CD4-positive, alpha-beta memory T cell (primary cell): ENCODE measurements at places on chromosomes 1 and 21. TPM values are rescaled to one million over a fixed set of nuclear protein-coding genes. Genes with fewer than 3 reads are reported as not detected.
A peak's percentile ranks its signal among the peaks of the same experiment; 100 is the strongest.

DNA sequence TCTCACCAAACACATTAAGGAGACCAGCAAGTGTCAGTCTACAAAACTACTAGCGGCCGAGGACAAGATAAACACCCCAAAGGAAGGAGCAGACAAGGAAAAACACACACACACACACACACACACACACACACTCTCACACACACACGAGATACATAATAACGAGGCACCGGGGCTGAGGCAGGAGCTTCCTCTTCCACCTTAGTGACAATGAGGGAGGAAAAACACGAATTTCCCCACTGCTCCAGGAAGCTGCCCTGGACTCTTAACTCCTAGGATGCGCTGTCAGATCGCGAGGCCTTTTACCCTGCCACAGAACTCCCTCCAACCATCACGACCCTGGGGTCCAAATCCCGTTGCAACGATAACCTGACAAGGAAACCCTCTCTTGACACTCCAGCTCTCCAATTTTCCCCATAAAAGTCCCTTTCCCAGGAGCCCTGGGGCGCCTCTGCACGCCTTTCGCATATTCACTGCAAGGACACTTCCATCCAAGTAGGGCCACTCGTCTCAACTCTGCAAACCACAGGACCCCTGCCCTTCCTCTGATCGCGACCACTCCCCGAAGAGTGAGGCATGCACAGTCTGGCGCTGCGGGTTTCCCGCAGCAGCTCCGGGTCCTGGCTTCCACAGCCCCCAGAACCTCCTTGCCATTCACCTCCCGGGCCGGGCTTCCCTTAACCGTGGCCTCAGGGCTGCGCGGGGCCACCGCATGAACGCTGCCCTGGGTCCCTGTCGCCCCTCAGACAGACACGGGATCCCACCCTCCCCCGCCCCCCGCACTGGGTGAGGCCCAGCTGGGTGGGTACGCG, 581 bp downstream of the ETV3 start:
- peak; percentile 19 for DNase-seq
- peaks cover 56% of the 10 kb centered on the region for H3K4me1 ChIP-seq
- peaks cover 18% of the 10 kb centered on the region for H3K36me3 ChIP-seq

DNA sequence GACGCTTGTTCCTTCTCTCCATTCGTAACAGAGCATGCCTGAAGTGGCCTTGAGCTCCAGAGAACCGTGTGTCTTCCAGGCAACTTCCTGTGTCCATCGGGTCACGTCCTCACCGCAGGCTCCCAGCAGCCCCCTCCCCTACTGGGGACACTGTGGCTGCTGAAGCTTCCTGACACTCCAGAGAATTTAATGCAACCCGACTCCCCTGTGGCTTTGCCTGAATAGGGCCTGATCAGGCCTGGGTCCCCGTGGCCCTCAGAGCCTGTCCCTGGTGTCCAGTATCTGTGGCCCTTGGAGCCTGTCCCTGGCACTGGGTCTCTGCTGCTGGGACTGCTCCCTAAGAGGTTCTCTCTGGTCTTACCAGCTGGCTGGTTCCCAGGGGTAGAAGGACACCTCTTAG, 219.7 kb upstream of the VAMP3 start:
- H3K36me3 ChIP-seq = no peaks in the 10 kb centered on the region
- no peak overlapping the region for H3K27ac ChIP-seq
- no peaks in the 10 kb centered on the region for H3K4me1 ChIP-seq
- no peak overlapping the region for H3K4me3 ChIP-seq

- no peak overlapping the region for H3K27ac ChIP-seq
- H3K36me3 ChIP-seq = no peaks in the 10 kb centered on the region
Measured at GRCh38 chr1:65717815-65718454, 74.8 kb upstream of the PDE4B start.

DNA sequence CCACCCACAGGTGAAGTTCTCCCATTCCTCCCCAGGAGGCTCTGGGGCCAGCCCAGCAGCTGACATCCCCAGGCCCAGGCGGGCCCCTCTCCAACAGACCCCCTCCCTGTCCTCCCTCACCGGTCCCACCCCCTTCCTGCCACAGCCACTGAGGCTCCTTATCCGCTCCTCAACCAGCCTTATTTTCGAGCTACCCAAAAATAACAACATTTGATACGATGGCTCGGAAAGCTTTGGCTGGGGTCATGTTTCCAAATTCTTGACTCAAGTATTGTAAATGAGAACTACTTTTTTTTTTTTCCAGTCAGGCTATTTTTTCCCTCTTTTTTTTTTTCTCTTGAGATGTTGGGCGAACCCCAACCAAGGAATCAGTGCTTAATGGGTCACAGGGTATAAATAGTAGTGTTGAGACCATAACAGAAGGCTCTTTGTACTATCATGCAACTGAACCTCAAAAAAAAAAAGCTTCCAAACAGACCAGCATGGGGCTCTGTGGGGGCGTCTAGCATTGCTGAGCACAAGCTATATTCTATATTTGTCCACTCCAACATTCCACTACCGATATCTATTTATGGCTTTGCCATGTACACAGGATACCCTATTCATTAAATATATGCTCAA, 27.2 kb downstream of the IRF2BP2 start:
- DNase-seq = no peak
- H3K36me3 ChIP-seq = no peaks in the 10 kb centered on the region

GRCh38 chr1:204292740-204293139, 67.0 kb downstream of the PLEKHA6 start:
- no peak overlapping the region for H3K4me3 ChIP-seq
- H3K36me3 ChIP-seq = no peaks in the 10 kb centered on the region
- no peak for DNase-seq
- no peaks in the 10 kb centered on the region for H3K27me3 ChIP-seq
- H3K27ac ChIP-seq = no peak overlapping the region
- no peaks in the 10 kb centered on the region for H3K4me1 ChIP-seq

- no peaks in the 10 kb centered on the region for H3K36me3 ChIP-seq
- no peak overlapping the region for H3K27ac ChIP-seq
- no peak for DNase-seq
- no peak overlapping the region for H3K4me3 ChIP-seq
Measured at GRCh38 chr1:209805341-209805781, 581 bp downstream of the IRF6 start.

- no peaks in the 10 kb centered on the region for H3K36me3 ChIP-seq
- H3K4me3 ChIP-seq = no peak overlapping the region
- H3K4me1 ChIP-seq = peaks cover 49% of the 10 kb centered on the region
- no peak for DNase-seq
- H3K27ac ChIP-seq = no peak overlapping the region
- H3K27me3 ChIP-seq = no peaks in the 10 kb centered on the region
Measured at GRCh38 chr1:198927129-198927528, 288.3 kb downstream of the PTPRC start.

DNA sequence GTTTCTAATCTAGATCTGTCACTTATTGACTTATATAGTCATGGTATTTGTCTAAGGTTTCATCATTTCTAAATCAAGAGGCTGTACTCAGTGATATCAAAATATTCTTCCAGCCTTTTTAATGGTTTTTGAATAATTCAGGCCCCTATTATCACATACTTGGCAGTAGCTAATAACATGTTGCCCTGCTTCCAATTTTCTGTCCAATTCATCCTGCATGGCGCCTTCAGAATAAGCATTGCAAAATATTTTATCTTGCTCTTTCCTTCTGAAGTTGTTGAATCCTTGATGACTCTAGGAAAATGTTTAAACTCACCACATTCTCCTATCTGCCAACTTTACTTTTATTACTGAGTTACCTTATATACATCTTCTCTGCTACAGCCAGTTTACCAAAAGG, 517.2 kb upstream of the B3GALT2 start:
- DNase-seq = no peak
- H3K27ac ChIP-seq = no peak overlapping the region
- no peaks in the 10 kb centered on the region for H3K27me3 ChIP-seq
- peaks cover 21% of the 10 kb centered on the region for H3K4me1 ChIP-seq

DNA sequence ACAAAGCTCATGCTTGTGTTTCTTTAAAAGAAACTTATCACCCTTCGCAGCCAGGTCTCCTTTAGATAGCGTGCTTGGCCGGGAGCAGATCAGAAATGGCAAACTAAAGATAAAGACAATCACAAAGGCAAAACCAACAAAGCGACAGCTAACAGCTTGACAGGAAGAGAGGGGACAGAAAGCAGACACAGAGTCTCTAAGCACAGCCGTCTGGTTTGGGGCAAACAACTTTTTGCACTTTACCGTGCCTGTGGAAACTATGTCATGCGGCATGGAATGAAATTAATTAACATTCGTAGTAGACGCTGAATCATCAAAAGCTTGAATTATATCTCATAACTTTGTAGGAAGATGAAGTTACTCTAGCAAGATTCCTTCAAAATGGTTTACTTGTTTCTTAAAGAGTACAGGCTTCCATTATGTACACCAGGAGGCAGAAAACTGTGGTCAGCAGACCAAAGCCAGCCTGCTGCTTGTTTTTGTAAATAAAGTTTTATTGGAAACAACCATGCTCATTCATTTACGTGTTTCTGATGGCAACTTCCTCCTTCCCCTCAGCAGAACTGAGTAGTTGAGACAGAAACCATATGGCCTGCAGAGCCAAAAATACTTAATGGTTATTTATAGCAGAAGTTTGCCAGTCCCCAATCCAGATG, 183.2 kb downstream of the KIF26B start:
- no peak for DNase-seq
- no peaks in the 10 kb centered on the region for H3K27me3 ChIP-seq

DNA sequence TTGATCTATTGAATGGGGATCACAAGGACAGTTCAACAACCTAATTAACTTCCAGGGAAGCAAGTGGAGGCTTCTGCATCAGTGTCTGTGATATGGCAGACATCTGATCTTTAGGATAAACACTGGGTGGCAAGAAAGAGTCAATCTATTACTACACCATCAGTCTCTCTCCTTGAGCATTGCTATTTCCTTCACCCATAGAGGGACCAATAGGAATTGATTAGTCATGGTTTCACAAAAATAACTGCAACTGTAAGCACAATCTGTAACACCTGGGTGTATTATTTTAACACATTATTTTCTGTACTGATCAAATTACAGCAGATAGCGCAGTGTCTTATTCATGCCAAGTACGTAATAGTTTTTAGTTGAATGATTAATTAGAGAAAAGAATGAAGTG, 50.3 kb downstream of the USP24 start:
- H3K27ac ChIP-seq = no peak overlapping the region
- no peaks in the 10 kb centered on the region for H3K27me3 ChIP-seq
- peaks cover 27% of the 10 kb centered on the region for H3K36me3 ChIP-seq
- DNase-seq = no peak
- H3K4me1 ChIP-seq = no peaks in the 10 kb centered on the region

GRCh38 chr1:25854554-25854953, 4.7 kb downstream of the AUNIP start:
- no peak overlapping the region for H3K27ac ChIP-seq
- H3K27me3 ChIP-seq = no peaks in the 10 kb centered on the region
- H3K4me1 ChIP-seq = peaks cover 10% of the 10 kb centered on the region
- no peak overlapping the region for H3K4me3 ChIP-seq

DNA sequence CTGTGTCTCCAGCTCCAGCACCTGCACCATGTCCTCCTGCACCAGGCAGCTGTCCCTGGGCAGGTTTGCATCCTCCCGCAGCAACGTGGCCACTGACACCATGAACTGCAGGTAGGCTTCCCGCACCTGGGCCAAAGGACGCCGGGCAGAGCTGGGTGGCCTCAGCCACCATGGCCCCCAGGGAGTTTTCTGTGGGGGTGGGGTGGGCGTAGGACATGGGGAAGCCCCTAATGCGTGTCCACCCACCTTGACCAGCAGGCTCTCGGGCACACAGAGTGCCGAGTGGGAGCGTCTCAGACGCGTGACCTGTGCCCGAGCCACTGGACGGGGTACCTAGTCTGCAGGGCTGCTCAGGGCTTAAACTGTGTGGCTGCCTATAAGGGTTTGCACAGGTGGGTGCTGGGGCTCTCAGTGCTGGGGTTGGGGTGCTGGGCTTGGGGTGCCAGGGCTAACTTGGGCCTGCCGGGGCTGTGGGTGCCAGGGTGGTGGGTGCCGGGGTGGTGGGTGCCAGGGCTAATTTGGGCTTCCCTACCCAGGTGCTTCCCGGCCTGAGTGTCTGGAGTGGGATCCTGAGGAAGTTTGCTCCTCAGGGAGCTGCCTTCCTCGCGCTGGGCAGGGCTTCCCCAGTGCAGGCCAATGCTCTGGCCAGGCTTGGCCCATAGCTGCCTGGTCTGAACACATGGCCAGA, 17.7 kb downstream of the PRXL2B start:
- no peak for DNase-seq
- H3K27me3 ChIP-seq = no peaks in the 10 kb centered on the region
- no peak overlapping the region for H3K27ac ChIP-seq

DNA sequence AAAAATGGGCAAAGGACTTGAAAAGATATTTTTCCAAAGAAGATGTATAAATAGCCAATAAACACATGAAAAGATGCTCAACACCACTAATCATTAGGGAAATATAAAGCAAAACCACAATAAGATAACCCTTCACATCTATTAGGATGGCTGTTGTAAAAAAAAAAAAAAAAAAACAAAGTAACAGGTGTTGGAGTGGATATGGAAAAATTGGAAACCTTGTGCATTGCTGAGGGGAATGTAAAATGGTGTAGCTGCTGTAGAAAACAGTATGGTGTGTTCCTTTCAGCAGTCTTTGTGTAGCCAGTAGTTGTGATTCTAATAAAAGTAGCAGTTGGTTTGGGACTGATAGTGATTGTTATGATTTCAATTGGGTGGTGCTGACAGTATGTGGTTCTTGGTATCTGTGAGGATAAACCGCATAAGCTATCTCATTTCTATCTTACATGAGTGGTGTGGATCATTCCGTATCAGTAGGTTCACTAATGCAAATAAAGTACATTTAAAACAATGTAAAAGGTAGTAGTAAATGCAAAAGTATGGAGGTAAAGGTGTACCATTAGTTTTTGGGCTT, 19.9 kb downstream of the MAN1A2 start:
- H3K4me3 ChIP-seq = no peak overlapping the region
- peaks cover 61% of the 10 kb centered on the region for H3K4me1 ChIP-seq
- H3K36me3 ChIP-seq = no peaks in the 10 kb centered on the region
- H3K27ac ChIP-seq = no peak overlapping the region
- H3K27me3 ChIP-seq = no peaks in the 10 kb centered on the region

DNA sequence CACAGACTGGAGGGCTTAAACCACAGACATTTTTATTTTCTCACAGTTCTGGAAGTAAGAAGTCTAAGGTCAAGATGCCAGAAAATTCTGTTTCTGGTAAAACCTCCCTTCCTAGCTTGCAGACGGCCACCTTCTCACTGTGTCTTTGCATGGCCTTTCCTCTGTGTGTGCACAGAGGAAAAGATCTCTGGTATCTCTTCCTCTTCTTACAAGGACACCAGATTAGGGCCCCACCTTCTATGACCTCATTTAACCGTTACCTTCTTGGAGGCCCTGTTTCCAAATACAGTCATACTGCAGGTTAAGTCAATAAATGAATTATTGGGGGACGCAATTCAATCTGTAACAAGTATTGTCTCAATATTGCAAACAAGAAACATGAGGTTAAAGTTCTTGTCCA, 63.0 kb upstream of the PRDX6 start:
- peaks cover 5% of the 10 kb centered on the region for H3K36me3 ChIP-seq
- H3K27me3 ChIP-seq = no peaks in the 10 kb centered on the region
- H3K27ac ChIP-seq = no peak overlapping the region
- H3K4me3 ChIP-seq = no peak overlapping the region

Gene CSF3R
- total RNA-seq = 0.87 TPM

Gene ATP1A4
- not detected for total RNA-seq

Gene PPIAL4G
- 5.2 TPM for total RNA-seq

Gene TRIM63
- not detected for total RNA-seq

Gene SPRR2A
- total RNA-seq = not detected

Gene TMEM240
- total RNA-seq = 2.8 TPM

Gene HAPLN2
- not detected for total RNA-seq

Gene LAMB3
- 0.69 TPM for total RNA-seq

Gene DNM3
- total RNA-seq = 2.0 TPM

Gene NUDT4B
- total RNA-seq = 0.58 TPM

Gene GJA5
- not detected for total RNA-seq

Gene CGN
- 0.81 TPM for total RNA-seq
